ENCODE measurements at places on chromosomes 6 and 20.

GRCh38 chr6:150261997-150262697 is 106.7 kb upstream of the IYD start:
- DNase-seq: no peak

DNA sequence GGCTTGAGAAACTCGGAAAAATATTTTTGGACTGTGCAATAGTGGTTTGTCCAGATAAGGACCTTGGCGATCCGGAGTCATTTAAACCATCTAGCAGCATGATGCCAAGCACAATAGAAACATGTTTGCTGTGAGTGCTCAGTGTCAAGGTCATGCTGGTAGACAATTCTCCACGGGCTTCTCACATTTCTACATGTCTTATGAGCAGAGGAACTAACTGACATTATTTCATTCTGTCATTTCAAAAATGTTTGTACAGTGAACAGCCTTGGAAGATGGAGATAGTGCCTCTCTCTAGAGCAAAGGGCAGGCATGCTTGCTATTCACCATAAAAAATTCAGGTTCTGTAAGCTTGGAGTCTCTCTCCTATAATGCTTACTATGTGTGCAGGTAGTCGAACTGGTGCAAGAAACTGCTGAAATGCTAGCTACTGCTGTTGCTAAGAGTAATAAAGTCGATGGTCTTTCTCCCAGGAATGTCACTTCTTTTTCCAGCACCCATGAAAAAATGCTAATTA is 25.4 kb upstream of the CCN2 start:
- DNase-seq: no peak

DNA sequence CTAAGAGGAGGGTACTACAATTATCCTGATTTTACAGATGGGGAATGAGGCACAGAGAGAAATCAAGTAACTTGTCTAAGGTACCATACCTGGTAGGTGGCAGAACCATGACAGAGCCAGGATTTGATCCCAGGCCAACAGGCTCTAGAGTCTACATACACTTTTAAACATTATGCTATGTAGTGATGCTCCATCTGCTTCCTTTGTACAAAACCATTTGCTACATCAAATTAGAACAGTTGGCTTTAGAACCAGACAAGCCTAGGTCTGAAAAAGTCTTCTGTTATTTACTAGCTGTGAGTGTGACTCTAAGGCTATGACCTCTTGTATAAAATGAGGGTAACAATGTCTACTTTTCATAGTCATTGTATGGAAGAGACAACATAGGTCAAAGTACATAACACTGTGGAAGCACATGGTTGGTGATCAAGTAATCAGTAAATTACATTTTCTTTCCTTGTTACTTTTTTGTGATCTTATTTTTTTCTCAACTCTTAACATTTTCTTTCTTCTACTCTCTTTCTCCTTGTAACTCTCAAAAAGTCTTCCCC is 122.1 kb downstream of the PDSS2 start:
- DNase-seq: no peak

- no peak for DNase-seq
Measured at GRCh38 chr20:11702721-11703518, 214.8 kb upstream of the BTBD3 start.

GRCh38 chr20:56617489-56617888 is 11.6 kb upstream of the TFAP2C start:
- DNase-seq: no peak

DNA sequence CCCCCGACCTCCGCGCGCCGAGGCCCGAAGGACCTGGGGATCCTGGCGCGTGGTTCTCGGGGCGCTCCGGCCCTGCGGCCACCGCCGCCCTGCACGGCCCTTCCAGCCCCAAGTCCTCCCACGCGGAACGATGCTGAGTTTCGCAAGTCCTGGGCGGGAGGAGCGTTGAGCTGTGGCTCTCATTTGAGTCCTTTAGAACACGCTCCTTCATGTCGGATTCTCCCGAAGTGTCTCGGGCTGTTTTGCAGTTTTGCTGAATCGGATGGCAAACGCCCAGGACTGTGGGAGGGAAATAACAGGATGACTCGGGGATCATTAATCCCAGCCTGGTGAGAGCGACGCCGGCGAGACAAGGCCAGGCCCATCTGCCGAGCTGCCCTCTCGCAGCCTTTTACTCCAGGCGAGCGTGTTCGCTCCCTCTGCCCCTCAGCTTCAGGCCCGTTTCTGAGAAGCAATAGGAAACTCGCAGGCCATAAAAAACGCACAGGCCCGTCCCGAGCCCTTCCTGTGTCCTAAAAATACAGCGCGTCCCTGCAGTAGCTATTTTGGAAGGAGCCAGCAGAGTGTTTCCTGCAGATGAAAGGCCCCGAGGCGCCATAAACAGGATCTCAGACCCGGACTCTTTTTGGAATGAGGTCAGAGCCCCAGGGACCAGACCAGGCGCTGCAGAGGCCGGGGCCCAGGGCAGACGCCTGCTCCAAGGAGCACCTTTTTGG is 153.5 kb downstream of the DLL1 start:
- DNase-seq: no peak

- no peak for DNase-seq
Measured at GRCh38 chr6:151837223-151837622, 29.7 kb downstream of the ESR1 start.

- no peak for DNase-seq
Measured at GRCh38 chr6:90293319-90293953, 3.2 kb downstream of the BACH2 start.

DNA sequence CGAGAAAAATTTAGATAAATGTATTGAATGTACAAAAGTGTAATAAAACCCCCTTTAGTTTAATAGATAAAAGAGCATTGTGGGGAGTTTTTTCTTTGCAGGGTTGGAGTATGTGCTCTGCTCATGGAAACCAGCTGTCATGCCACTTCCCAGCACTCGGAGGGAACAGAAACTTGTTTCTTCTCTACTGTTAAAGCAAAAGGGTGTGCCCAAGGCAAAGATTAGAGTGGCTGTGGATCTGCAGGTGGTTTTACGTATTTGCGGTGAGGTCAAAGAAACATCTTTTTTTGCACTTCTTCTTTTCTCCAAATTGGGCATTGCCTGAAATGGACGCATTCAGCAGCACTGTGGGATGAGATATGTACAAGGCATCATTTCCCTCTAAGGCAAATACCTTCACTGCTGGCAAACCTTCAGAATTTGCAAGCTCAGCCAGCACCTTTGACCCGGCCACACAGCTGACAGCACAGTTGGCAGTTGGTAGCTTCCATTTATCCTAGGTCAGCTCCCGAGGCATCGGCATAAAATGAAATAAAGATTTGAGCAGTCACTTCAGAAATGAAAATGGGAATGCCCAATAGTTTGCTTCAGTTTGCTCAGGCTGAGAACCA is 178.4 kb upstream of the EYA4 start:
- no peak for DNase-seq
